ENCODE measurements at places on chromosomes 5 and 9.

DNA sequence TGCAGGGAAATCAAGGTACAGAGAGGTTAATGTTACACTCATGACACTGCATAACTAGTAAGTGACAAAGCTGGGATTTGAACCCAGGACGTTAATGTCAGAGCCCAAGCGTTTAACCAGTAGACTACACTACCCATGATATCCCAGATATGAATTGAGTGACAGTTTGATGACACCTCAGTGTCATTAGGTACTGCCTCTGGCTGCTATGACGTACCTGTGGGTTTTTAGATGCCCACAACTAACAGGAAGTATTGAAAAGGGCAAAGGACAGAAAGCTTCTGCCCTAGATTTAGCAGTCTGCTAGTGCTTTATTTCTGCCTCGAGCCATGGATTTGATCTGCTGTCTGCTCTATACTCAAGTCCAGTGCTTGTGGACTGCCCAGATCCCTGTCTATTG is 56.2 kb downstream of the GLRA1 start:
- peak; percentile 1 for DNase-seq

DNA sequence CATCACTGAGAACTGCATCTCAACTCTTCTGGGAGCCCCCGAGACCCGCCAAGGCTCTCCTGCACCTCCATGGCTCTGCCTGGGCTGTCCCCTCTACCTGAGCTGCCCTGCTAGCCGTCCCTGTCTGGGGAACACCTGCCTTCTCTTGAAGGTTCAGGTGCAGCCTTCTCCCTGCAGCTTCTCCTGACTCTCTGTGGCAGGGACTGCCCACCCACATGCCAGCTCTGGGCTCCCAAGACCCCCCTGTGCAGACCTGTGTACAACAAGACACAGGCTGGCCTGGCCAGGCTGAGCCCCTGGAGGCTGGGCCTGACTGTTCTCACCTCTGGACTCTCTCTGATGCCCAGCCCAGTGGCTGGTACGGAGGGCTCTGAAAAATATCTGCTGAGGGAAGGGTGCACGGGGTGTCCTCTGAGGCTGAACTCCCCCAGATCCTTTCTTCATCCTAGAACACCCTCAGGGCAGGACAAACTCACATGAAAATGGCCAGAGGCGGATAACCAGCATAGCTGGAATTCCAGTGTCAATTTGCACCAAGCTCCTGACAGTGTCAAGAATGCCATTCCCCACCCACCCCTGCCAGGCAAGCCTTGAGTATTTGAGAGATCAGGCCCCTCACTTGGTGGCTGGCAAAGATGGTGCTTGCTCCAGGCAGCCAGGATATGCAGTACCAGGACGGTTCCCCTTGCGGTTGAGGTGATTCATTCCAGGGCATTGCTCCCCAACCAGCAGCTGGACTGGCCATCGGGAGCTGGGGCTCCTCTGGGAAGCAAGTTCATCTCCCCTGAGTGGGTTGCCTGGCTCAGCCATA is 40.9 kb upstream of the SLC25A51 start:
- no peak for DNase-seq

GRCh38 chr9:1200847-1201251 is 150.7 kb downstream of the DMRT2 start:
- no peak for DNase-seq

- no peak for DNase-seq
These were observed 20.0 kb upstream of the TEK start for GRCh38 chr9:27088981-27089380.

DNA sequence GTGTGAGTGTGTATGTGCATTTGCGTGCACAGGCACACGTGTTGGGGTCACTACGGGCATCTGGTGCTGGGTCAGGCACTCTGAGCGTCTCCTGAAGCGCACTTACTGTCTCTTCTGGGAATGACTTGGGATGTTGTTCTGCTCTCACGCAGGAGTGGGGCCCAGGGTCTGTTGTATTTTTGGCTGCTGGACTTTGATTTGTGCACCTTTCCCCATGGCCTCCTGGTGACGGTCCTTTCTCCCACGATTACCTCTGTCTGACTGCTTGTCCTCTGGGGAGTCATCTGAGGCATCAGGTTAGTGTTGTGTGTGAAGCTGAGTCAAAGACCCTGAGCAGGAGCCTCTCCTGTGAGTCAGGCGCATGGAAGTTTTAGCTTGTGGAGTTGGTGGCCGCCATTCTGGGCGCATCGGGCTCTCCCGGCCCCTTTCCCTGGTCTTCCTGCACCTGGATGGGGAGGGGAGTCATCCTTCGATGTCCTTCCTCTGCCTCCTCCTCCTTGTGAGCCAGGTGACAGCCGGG is 62.1 kb downstream of the RXRA start:
- DNase-seq, result no peak

DNA sequence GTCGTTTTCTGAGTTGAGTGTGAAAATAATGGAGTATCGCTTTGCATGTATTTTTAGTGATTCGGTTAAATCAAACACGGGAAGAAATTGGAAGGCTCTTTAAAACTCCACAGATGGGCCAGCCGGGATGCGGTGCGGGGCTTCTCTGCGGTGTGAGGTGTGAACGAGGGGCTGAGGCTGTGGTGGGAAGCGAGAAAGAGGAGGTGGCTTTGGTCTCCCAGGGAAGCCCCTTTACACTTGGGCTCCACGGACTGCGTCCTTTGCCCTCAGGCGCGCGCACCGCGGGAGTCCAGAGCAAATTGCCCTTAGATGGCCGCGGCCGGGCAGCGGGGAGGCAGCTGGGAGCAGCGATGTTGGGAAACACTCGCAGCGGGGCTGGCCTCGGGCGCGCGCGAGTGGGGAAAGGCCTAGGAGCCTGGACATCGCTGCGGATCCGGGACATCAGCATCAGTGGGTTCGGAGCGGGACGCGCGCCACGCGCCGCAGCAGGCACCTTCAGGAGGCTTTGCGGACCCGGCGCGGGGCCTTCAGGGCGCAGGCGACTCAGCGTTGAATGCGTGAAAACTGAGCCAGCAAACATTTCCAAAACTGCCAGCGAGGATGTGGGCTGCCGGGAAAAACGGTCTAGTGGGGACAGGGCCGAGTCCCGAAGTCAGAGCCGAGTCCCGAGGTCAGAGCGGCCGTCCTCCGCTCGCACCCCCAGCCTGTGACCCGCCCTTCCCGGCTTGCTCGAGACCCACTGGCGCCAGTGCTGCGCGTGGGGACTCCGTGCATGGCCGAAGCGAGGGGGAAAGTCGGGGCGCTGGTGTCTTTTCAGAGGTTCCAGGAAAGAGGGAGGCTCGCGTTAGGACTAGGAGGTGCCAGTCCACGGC is 6.5 kb downstream of the IRX1 start:
- no peak for DNase-seq

GRCh38 chr5:151924564-151925301 is at the start of gene GLRA1:
Gene GLRA1, minus strand, starts transcription at chr5:151924851. Its CDS starts 302 bp downstream, at chr5:151924549.
- DNase-seq, result peak; percentile 5

- no peak for DNase-seq
These were observed 63.3 kb downstream of the RASGRF2 start for GRCh38 chr5:81023261-81023970.

DNA sequence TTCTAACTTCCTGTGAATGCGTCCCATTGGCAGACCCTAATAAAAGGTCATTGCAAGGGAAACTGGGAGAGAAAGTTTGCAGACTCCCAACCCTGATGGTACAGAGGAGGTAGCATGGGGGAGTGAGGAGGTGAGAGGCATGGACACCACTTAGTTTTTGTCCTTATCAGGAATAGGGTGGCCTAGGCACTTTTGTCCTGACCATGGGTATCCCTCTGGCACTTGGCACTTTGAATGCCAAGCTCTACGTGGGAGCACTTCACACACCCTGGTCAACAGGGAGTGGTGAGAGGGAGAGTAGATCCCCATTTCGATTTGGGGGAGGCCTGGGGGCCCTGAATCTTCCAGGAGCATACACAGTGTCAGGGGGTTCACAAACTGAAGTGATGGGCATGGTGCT is 75.6 kb upstream of the SH3PXD2B start:
- no peak for DNase-seq

DNA sequence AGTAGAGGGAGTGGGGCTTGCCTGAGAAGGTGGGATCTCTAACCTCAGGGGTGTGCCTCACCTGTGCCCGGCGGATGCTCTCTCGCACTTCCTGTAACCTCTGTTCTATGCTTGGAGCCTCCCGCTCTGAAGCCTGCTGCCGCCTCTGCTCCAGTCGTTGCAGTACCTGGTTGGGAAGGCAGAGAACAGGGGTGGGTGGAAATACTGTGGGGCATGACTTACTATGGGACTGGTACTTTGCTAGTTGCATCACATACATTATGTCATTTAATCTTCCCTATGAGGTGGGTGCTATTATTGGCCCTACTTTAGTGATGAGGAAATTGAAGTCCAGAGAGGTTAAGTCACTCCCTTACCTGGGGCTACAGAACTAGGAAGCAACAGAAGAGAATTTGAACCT is 5.2 kb downstream of the FCHSD1 start:
- DNase-seq, result no peak

DNA sequence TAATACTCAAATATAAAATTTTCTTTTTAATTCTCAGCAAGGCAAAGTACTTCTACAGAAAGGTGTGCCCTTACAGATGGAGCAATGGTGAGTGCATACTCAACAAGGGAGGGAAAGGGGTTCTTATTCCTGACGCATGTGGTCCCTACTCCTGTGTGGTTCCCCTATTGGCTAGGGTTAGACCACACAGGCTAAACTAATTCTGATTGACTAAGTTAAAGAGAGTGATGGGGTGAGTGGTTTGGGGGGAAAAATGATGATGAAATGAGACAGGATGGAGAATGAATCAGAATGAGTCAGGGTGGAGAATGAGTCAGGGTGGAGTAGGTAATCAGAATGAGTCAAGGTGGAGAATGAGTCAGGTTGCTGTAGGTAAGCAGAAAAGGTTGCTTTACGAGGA is 22.9 kb upstream of the HMGCS1 start:
- no peak for DNase-seq

All from activated T-cell treated with anti-CD3 and anti-CD28 coated beads for 24 hours (primary cell).